Keratinocyte (primary cell): ENCODE measurements at places on chromosomes 5 and 9. TPM values are rescaled to one million over a fixed set of nuclear protein-coding genes. Genes with fewer than 3 reads are reported as not detected.
A peak's percentile ranks its signal among the peaks of the same experiment; 100 is the strongest.

GRCh38 chr9:127283135-127283534, 18.6 kb downstream of the GARNL3 start:
- no peak for DNase-seq

The EQTN gene
- polyA plus RNA-seq = 0.08 to 0.21 TPM in 2 of 3 replicates, not detected in the other

DNA sequence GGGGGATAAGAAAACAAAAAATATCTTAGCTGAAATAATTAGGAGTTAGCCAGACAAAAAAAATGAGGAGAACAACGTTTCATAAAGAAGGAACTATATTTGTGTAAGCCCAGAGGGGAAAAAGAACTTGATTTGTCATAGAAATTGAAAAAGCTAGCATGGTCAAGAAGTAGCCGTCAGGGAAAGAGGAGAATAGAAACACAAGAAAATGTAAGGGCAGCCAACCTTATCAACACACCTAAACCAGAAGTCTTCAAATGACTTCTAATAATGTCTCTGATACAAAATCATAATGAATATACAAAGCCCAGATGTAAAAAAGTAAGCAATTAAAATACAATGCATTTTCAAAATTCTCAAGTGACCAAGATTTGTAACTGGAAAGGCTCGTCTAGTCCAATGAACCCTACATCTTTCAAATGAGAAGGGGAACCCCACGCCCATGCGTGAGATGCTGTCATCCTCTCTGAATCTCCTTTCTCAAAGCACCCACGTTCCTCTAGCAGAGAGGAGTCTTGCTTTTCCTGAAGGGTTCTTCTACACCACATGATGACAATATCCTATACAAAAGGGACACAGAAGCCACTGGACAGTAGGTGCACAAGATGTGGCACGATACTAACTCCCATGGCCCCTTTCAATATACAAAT, 103.7 kb downstream of the ARL15 start:
- no peak for DNase-seq

GRCh38 chr5:104353371-104353770, 790.8 kb upstream of the NUDT12 start:
- no peak for DNase-seq

GRCh38 chr9:135320331-135320730, 159.3 kb upstream of the PPP1R26 start:
- no peak for DNase-seq

DNA sequence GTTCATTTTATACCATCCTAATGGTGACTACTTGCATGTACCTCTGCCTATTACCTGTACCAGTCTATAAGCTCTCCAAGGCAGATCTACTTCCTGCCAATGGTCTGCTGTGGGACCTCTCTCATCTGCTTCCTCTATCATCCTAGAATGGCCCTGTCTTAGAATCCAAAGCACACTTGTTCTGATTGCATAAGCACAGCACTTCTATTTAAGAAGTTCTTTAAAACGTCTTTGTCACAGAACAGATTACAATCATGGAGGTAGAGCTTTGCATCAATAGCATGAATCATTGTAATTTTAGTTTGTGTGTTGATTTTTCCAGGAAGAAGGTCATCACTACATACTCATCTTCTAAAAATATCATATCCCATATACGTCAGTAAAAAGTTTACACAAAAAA, 131.8 kb upstream of the ACOT12 start:
- DNase-seq = no peak

DNA sequence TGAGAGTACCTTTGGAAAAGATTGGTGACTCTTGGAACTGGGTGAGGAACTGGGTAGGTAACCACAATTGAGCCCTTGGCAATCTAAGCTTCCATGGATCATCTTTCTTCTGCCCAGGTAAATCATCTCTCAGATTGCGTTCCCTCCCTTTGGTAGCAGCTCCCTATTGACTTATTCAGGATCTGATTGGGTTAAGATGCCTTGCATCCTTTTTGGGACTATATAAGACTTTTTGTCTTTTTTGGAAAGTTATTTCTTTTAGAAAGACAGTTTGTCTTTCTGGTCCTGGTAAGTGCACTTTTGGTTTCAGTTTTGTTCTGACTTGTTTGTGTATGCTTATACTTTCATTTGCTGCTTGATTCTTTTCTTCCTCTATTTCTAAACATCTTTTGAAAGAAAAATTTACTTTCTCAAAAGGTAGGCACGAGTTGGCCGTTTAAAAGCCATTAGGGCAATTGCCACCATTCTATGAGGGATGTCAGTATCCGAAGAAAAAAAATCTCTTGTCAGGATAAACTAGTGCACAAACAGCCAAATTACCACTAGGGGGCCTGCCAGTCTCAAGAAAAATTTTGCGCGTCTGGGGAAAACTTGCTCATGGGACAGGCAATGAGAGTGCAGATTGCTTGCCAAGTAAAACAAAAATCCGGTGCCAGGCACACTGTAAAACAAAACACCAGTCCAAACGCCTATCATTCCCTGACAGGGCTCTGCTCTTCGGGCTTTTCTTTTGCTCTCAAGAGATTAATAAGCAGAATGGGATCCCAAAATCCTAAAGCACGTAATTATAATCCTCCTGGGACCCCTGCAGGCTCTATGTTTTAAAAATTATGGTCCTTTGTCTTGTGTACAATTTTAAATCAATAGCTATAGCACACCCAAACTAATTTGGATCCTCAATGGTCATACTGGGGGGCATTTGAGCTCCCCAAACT, 12.8 kb downstream of the OR1J1 start:
- DNase-seq = peak; percentile 26

- no peak for DNase-seq
These were observed 8.0 kb downstream of the EIF4E1B start for GRCh38 chr5:176638437-176638836.

DNA sequence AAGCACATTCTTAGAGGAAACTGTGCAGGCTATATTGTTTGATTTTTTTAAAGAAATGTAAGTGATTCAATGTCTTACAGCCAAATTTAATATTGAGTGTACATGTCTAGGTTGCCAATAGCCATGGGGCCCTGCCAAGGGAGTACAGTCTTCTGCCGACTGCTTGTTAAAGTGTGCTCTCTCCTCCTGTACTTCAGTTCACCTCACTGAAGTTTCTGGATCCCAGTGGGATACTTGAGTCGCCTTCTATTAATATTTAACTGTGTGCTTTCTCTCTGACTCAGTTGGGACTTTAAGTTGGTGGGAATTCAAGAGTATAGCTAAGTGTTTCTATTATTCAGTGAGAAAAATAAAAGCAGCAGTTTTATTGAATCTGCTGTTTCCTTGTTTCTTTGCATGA, 44.5 kb upstream of the C5orf47 start:
- no peak for DNase-seq

DNA sequence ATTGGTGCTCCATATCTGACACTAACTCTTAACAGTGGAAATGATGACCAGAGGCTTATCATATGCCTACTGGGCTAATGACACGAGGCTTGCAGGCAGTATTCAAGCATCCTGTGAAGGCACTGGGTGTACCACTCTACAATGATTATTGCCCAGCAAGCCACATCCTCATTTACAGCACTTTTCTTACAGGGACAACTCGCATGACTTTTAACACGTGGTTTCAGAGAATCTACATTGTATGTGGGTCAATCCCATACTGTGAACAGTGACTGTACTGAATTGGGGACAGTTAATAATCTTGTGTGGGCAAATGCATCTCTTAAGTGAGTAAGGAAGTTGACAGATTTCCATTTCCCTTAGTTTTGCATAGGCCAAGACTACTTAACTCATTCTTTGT, 260.0 kb downstream of the TRPM3 start:
- DNase-seq = no peak

DNA sequence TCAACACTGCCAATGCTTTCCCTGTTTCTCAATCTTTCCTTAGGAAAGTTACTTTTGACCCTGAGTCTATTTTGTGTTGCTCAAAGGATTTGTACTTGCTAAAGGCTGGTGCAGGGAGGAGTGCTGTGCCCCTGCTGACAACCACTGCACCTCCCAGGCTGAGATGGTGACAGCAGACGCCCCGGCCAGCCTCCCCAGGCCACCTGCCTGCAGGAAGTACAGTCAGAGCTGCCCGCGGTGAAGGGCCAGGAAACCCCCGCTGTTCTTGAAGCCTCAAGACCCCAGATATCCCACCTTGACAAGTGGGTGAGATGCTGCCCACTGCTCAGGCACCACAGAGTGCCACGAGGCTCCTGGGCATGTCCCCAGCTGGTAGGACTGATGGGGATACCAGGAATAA, 44.2 kb upstream of the CKMT2 start:
- no peak for DNase-seq

DNA sequence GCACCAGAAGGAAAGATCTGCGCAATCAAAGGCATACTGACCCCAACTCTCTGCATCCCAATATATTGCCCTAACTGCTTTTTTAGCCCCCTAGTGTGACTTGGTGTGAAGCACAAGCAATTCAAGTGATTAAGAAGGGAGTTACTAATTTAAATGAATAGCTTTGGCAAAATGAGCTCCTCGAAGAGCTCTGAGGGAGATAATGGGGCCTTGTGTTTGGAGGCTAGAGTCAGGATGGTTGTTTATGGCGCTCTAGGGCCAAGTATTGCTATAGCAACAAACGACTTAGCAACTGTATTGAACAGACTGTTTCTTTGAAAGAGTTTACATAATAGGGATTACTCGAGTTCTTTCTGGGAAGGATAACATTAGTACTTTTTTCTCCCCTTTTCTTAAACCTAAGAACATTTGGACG, 11.5 kb upstream of the C5orf58 start:
- no peak for DNase-seq

The DDX4 gene
- polyA plus RNA-seq = 0.04 TPM in 1 of 3 replicates, not detected in the others

- DNase-seq = no peak
These were observed 14.1 kb downstream of the POLR3G start for GRCh38 chr5:90488791-90489190.

The MLANA gene
- polyA plus RNA-seq = not detected in 3 replicates

GRCh38 chr5:128669803-128670202, 131.8 kb upstream of the FBN2 start:
- no peak for DNase-seq

The FAM219A gene
- 8.9 to 10.6 TPM (median 9.2 TPM) in 3 replicates for polyA plus RNA-seq

GRCh38 chr5:122665051-122665450, 109.8 kb upstream of the SNX2 start:
- no peak for DNase-seq

DNA sequence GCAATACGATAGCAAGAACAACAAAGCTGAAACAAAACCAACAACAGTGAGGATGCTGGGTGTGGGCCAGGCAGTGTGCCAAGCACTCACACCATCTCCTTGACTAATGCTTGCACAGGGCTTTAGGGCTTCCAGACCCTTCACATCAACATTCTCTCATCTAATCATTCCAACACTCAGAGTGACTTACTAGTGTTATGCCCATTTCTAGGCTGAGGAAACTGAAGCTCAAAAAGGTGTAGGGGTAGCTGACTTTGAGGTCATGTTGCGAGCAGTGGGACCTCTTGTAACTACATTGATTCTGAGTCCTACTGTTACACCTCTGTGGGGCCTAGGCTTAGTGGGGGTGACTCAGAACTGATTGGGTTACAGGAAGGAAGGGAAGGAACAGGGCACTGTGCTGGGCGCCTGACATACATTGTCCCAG, 9.7 kb downstream of the ANGPTL2 start:
- DNase-seq = no peak

GRCh38 chr9:14932641-14933040, 22.4 kb upstream of the FREM1 start:
- DNase-seq = no peak

GRCh38 chr5:175059687-175060211, 335.4 kb downstream of the MSX2 start:
- no peak for DNase-seq

GRCh38 chr5:72711351-72711750, 105.1 kb upstream of the TNPO1 start:
- DNase-seq = no peak

The DNM1 gene
- 0.25 to 0.34 TPM (median 0.31 TPM) in 3 replicates for polyA plus RNA-seq

GRCh38 chr9:129548571-129549135, 72.2 kb downstream of the C9orf50 start:
- DNase-seq = no peak

DNA sequence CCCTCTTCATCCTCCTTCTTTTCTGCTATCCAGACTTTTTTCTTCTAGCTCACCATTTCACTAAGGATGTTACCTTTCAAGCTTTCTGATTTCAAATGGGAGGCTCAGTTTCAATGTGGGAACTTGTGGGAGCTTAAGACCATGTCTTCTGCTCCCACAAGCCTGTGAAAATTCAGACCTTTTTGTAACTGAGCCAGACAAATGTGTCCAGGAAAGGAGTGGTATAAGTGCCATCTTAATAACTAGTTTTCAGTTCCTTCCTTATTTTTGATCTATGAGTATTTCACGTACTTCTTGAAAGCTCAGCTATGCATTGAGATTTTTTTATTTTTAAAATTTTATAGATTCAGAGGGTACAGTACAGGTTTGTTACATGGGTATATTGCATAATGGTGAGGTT, 4.6 kb upstream of the ERCC6L2 start:
- no peak for DNase-seq

GRCh38 chr5:81898403-81898802, 73.4 kb upstream of the ATG10 start:
- DNase-seq = no peak

GRCh38 chr9:88922091-88922490, 69.2 kb upstream of the S1PR3 start:
- no peak for DNase-seq

DNA sequence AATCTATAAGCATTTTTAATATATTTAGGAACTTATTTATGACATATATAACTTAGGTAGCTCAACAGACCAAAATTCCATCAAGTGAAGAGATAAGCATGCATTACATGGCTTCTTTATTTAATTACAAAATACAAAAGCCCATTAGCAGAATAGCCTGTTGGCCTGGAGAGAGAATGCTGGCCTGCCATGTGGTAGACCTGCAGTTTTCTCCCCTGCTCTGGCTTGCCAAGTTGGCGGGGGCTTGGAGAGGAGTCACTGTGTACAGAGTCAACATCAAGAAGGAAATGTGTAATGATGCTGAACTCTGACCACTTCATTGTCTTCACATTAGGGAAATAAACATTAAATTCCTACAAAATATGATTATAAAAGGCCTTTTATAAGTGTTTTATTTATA, 69.8 kb upstream of the CNTLN start:
- no peak for DNase-seq

The FBLL1 gene
- polyA plus RNA-seq = 0.06 TPM in 1 of 3 replicates, not detected in the others

The KLF4 gene
- polyA plus RNA-seq = 14.9 to 37.1 TPM (median 31.5 TPM) in 3 replicates

The IFNK gene
- polyA plus RNA-seq = 20.6 to 32.7 TPM (median 29.2 TPM) in 3 replicates

The C9orf153 gene
- polyA plus RNA-seq = 0.05 to 0.09 TPM in 2 of 3 replicates, not detected in the other

DNA sequence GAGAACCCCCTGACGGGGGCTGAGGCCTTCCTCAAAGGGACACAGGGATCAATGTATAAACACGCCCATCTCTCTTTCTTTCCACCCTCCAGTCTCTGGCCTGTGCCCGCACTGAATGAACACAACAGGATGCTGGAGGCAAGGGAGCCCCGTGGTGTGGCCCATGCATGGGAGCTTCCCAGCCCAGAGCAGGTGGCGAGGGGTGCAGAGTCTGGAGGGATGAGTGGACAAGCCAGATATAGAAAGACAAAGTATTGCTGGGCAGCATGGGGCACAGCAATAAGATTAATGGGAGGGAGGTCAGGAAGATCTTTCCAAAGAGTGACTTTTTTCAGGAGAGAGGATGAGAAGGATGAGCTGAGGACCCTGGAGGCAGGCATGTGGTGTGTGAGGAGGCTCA, 103.7 kb downstream of the C5orf15 start:
- DNase-seq = no peak
